ENCODE measurements at places on chromosomes 2 and 18. TPM values are rescaled to one million over a fixed set of nuclear protein-coding genes. Genes with fewer than 3 reads are reported as not detected.
A peak's percentile ranks its signal among the peaks of the same experiment; 100 is the strongest.

Gene DPP10
- 4.3 TPM for polyA plus RNA-seq

GRCh38 chr2:109401370-109401769 lies 212.4 kb downstream of the SEPTIN10 start:
- DNase-seq: no peak

DNA sequence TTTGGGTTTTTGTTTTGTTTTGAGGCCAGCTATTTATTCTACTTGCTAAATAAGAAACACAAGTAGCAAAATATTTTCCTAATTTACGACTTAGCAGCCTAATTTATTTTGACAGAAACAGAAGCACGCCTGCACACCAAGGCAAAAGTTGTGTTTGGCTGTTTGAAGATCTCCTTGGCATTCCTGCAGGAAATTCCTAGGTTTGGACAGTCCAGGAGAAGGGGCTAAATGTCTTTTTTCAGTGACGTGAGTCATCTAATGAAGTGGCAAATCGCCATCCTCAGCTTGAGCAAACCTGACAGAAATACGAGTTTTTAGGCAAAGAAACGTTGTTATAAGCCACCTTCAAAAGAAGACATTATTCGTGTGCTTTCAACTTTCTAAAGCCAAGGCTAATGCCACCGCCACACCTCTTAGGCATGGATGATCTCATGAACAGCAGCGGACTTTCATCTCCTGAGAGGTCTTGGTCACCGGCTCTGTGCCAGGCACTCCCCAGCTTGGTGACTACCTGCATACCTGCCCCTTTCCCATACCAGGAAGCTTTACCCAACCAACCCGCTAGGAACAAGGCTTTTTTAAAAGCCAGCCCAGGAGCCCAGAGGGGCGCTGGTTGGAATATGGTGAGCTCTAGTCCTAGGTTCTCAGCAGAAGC lies 30.9 kb downstream of the STK39 start:
- DNase-seq: no peak

GRCh38 chr2:10478298-10478625 lies 30.1 kb upstream of the ODC1 start:
- no peak for DNase-seq

- peak; percentile 80 for DNase-seq
Measured at GRCh38 chr2:202494300-202495229, 118.4 kb downstream of the BMPR2 start.

DNA sequence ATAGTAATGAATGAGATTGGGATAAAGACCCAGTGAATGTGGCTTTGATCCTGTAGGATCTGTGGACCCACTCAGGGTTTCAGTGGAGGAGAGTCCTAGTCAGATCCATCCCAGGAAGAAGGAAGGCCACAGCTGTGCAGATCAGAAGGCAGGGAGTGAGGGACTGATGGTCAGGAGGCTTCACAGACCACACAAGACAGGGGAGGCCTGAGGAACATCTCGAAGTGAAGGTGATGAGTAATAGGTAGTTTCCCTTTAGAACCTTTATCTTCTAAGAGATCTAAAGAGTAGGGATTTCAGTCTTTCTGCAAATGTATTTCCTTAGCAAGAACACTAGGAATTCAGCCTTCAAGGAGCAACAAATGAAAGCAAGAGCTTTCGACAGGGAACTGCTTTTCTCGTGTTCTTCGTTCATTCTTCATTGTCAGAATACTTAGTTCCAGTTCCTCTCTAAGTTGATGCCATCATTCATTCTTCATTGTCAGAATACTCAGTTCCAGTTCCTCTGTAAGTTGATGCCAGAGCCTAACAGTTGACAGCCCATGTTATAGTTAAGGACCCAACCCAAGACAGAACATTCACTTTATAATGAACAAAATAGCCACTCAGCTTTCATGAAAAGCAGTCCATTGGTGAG lies 150.2 kb upstream of the EPAS1 start:
- no peak for DNase-seq

- DNase-seq: peak; percentile 44
Measured at GRCh38 chr2:26577442-26578112, 63.6 kb downstream of the CIB4 start.

DNA sequence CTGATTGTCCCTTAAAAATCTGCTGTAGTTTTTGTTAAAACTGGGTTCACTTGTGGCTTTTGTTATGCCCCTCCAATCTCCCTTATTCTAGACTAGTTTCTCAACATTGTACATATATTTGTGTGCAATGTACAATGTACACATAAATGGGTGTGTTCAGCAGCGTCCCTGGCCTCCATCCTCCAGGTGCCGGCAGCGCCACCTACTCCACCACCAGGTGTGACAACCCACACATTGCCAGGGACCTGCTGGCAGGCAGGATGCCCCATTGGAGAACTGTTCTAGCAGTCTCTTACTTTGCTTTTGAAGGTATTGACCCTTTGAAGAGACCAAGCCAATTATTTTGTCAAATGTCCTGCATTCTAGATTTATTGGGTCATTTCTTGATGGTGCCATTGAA lies 75.4 kb downstream of the SH3RF3 start:
- DNase-seq: no peak
